ENCODE measurements at places on chromosomes 16 and 17.

- no peak for DNase-seq
Measured at GRCh38 chr16:76856112-76856511, 334.9 kb upstream of the MON1B start.

- no peak for DNase-seq
Measured at GRCh38 chr16:14455573-14455972, 174.5 kb downstream of the PARN start.

- no peak for DNase-seq
Measured at GRCh38 chr16:86181526-86181925, 282.6 kb downstream of the IRF8 start.

DNA sequence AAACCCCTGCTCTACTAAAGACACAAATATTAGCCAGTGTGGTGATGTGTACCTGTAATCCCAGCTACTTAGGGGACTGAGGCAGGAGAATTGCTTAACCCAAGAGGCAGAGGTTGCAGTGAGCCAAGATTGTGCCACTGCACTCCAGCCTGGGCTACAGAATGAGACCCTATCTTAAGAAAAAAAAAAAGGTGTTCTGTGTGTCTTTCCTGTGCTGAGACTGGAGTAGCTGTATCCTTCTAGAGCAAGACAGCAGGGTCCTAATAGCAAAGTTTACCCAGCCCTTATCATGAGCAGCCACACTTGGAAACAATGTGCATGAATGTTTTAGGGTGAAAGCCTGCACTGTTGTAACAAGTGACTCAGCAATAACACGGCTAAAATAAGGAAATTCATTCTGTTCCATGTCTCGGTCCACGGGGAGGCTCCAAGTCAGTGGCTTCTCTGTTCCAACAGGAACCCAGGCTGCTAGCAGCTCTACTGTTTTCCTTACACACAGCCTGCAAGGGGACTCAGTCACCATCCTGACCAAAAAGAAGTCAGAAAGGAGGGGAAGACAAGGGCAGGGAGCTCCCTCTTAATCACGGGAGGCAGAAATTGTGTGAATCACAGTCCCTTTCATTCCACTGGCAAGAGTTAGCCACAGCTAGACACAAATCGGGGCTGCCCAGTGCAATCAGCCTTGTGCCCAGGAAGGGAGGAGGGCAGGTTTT is 7.1 kb upstream of the SLC5A11 start:
- DNase-seq, result no peak

GRCh38 chr16:69286941-69287713 is 24.0 kb upstream of the VPS4A start:
- DNase-seq, result peak; percentile 36

GRCh38 chr16:89972244-89973234 is 24.0 kb downstream of the DEF8 start:
- peak; percentile 96 for DNase-seq

GRCh38 chr16:50266337-50267091 is at the start of gene ADCY7:
Gene ADCY7 (plus strand): TSS chr16:50266551. CDS start chr16:50288180, 21,629 bp downstream.
- DNase-seq, result peak; percentile 10

- DNase-seq, result no peak
Measured at GRCh38 chr17:80519091-80519781, 25.4 kb upstream of the RPTOR start.

Data from NCI-H1417 (cell line).